ENCODE measurements at places on chromosomes 13 and 19.

- no peak for DNase-seq
Observed at GRCh38 chr13:74169676-74170075, 35.5 kb upstream of the KLF12 start.

DNA sequence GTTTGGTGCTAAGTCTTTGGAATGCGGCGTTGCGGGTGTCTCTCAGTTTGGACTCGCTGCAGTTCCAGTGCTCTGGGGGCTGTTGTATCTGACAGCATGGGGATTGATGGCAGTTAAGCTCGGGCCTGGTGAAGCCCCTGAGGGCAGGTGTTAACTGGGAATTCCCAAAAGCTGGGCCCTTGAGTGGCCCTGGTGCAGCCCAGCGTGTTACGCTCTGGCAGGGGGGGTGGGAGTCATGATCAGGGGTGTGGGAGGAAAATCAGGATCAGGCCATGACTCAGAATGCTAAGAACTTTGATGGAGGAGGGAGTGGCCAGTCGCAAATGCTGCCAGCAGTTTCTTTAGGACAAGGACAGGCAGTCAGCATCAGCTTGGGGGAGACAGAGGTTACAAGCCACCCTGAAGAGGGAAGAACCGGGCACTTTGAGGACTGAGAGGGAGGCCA is 19.6 kb downstream of the AP2A1 start:
- DNase-seq: no peak

GRCh38 chr13:51770681-51771417 is 33.1 kb downstream of the DHRS12 start:
- no peak for DNase-seq

DNA sequence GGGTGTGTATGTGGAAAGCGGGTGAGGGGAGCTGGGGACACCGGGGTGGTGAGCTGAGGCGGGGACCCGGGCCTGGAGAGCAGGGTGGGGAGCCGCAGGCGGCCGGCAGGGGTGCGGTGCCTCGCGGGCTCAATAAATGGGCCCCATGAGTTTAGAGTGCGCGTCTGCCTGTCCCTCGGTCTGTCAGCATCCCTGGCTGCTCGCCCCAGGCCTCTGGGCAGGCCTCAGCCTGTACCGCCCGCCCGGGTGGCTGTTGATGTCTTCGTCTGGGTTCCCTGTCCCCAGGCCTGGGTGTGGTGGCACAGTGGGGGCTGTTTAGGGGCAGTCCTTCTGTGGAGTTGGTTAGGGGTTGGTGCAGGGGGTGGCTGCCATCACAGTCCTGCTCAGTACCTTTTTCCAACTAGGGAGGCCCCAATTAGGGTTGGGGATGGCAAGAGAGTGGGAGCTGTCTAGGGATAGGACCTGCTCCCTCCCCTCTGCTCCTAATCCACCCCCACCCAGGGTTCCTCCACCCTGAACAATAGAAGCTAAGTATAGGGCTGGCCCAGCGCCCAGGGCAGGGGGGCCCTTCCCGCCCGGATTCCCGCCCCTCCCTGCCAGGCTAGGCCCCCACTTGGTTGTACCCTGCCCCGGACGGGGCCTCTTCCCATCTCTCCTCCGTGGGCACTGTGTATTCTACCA is 12.2 kb downstream of the CIC start:
- DNase-seq: peak; percentile 22

DNA sequence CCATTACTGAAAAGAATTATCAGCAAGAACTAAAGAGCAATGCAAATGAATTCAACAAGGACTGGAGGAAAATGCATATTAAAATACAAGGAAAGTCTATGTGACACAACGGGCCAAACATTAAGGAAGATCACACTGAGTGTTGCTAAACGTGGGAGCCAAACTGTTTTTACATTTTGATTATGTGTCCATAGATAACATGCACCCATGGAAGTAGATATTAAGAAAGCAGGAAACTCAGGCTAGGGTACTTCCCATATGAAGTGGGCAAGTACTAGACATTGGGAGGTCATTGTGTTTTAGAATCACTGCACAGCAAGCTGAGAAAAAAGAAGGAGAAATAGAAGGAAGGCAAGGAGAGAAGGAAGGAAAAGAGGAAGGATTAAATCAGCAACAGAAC is 161.8 kb downstream of the KCTD12 start:
- no peak for DNase-seq

DNA sequence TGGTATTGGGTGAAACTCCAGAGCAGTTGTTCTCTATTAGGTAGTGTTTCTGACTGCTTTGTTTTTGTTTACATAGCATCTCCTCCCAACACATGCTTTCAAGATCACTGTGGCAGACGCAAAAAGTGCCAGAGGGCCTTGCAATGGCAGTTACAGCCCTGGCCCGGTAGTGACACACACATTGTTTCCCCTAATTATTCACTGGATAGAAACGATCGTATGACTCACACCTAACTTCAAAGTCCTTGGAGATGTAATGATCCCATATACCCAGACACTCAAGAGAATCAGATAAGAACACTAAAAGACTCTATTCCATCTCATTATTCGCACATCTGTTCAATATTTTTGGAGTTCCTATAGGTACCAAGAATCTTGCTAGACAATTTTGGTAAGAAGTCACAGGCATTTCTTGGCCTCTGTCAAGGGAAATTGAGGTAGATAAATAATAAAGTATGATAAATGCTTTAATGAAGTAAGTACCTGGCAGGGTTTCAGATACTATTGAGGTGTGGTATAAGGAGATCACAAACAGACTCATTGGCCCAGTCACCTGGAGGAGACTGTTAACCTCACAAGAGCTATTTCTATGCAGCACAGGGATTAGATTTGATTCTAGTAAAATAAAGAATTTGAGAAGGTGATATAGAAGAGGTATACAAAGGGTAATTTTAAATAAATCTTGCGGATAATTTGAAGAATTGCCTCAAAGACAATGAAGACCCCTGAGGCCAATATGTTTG is 485.3 kb downstream of the SLITRK6 start:
- DNase-seq: no peak

DNA sequence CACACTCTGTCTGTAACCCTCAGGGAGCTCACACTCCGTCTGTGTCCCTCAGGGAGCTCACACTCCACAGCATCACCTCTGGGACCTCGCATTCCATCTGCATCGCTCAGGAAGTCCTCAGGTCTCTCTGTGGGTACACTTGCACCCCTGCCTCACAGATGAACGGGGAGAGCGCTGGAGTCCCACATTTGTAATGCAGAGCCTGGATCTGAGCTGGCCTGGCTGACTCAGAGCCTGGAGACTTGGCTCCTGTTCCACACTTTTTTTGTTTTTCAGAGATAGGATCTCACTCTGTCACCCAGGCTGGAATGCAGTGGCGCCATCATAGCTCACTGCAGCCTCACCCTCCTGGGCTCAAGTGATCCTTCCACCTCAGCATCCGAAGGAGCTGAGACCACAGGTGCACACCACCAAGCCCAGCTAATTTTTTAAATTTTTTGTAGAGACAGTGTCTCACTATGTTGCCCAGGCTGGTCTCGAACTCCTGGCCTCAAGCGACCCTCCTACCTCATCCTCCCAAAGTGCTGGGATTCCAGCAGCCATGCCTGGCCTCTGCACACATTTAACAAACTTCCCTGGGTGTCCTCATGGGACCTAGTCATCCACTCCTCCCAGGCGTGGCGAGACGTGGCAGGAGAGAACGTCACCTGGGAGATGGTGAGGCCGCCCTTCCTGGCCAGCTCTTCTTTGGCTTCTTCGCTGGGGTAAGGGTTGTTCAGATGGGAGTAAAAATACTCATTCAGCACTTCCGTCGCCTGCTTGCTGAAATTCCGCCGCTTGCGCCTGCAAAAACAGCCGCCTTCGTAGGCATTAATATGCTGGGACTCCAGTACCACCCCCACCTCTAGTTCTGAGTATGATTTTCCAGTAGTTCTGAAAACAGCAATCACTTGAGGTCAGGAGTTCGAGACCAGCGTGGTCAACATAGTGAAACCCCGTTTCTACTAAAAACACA is 31.0 kb downstream of the CILP2 start:
- DNase-seq: no peak

Data from effector memory CD4-positive, alpha-beta T cell (primary cell).